Activated CD4-positive, alpha-beta T cell treated with anti-CD3 and anti-CD28 coated beads, Interleukin-2, amount 10 ng/mL, durations not matched to agents 7 days and 5 days (primary cell): ENCODE measurements at places on chromosomes 1 and 21.
A peak's percentile ranks its signal among the peaks of the same experiment; 100 is the strongest.

DNA sequence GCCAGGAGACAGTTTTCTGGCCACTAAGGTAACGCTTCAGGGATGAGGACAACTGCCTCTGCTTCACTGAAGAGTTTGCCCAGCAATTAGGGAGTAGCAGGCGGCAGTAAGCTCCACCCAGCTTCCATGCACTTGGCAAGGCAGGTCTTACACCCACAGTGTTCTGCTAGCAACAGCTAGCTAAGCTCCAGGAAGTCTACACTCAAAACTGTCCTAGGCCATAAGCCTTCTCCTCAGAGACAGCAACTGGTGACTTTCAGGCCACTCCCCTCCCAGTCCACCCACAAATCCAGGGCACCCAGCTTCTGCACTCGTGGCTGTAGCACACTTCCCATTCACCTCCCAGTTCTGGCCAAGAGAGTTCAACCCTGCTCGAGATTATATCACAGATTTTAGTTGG is 47.3 kb downstream of the KMO start:
- DNase-seq = no peak

GRCh38 chr21:29232530-29233255 is 66.0 kb upstream of the BACH1 start:
- DNase-seq = no peak

GRCh38 chr1:229434641-229435051 is 752 bp upstream of the ACTA1 start:
- DNase-seq = no peak

DNA sequence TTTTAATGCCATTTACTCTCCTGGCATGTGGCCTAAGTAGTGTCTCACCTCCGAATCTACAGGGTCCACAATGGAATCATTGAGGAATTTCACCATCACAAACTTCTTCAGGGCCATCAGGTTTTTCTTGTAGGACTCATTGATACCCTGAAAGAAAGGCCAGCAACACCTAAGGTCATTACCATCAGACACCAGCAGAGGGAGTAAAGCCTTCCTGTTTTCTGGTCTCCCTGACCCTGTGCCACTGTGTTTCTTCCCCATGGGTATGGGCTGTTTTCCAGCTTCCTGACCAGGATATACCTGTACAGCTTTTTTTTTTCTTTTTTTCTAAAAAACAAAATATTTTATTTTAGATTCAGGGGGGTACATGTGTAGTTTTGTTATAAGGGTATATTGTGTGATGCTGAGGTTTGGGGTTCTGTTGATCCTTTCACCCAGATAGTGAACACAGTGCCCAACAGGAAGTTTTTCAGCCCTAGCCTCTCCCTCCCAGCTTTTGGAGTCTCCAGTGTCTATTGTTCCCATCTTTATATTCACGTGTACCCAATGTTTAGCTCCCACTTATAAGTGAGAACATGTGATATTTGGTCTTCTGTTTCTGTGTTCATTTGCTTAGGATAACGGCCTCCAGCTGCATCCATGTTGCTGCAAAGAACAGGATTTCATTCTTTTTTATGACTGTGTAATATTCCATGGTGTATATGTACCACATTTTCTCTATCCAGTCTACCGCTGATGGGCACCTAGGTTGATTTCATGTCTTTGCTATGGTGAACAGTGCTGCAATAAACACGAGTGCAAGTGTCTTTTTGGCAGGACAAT is 18.3 kb downstream of the PPT1 start:
- peak; percentile 72 for DNase-seq

DNA sequence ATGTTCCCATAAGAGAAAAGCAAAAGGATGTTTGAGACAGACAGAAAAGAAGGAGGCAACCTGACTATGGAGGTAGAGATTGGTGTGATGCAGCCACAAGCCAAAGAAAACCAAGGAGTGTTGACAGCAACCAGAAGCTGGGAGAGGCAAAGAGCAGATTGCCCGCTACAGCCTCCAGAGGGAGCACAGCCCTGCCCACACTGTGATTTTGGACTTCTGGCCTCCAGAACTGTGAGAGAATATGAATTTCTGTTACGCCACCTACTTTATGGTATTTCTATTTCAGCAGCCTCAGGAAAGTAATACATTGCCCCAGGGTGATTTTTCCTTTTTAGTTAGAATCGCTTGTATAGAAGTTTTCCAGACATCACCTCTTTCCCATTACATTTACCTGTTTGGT is 28.4 kb downstream of the SLAMF6 start:
- no peak for DNase-seq
